Psoas muscle (tissue), 8 donors: ENCODE measurements at places on chromosomes 11 and 22.

DNA sequence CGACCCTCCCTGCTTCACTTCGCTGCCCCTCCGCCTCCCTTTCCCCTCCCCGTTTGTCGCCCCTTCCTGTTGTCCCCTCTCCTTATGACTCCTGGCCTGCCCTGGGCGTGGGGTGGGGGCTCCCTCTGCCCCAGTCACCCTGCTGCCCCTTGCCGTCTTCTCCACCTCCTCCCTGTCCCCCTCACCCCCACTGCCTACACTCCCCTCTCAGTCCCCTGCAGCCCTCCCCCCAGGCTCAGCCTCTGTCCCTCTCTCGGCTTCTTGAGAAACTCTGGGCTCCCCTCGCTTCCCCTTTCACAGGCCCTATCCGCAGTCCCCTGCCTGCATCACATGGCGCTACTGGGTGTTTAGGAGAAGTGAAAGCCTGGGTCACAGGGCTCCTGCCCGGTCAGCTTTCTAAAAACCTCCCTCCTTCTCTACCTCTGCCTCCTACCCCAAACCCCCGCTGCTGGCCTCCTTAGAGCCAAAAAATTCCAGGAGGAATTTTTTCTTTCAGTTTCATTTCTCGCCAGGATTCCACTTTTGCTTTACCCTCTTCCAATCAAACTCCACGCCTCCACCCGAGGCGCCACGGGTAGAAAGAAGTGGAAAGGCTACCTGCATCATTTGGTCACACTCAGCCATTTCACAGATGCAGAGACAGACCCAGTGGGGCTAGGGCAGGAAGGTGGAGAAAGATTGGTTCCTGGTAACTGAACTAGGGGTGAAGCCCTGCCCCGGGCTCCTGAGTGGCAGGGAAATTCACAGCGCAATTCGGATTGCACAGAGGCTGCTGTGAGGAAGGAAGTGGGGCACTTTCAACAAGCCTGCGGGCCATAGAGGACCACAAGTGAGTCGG is at the start of gene SLC15A3:
TSS of gene SLC15A3 (minus strand) at position 273 of the 838 bp plus-strand sequence. CDS start 625 bp downstream, outside the sequence.
- H3K36me3 ChIP-seq = no peaks in the 10 kb centered on the region
- peak within 1 kb of the TSS; percentile 63 for H3K4me3 ChIP-seq
- peak; percentile 61 for DNase-seq
- no peaks in the 10 kb centered on the region for H3K4me1 ChIP-seq
- peak within 1 kb of the TSS; percentile 48 for H3K27ac ChIP-seq
- no peaks in the 10 kb centered on the region for H3K27me3 ChIP-seq

- no peak for DNase-seq
- peak overlapping the region; percentile 97 for H3K27ac ChIP-seq
- peaks cover 39% of the 10 kb centered on the region for H3K4me1 ChIP-seq
- H3K4me3 ChIP-seq = peak overlapping the region; percentile 89
- H3K36me3 ChIP-seq = peaks cover 13% of the 10 kb centered on the region
Measured at GRCh38 chr11:118789501-118790356, 1.2 kb downstream of the DDX6 start.

GRCh38 chr11:134949121-134950090 is 537.4 kb upstream of the B3GAT1 start:
- H3K36me3 ChIP-seq = no peaks in the 10 kb centered on the region
- no peak overlapping the region for H3K4me3 ChIP-seq
- no peaks in the 10 kb centered on the region for H3K4me1 ChIP-seq

GRCh38 chr22:17743661-17744411 is 30.4 kb downstream of the BID start:
- peaks cover 11% of the 10 kb centered on the region for H3K4me1 ChIP-seq
- H3K36me3 ChIP-seq = no peaks in the 10 kb centered on the region
- DNase-seq = no peak
- no peak overlapping the region for H3K4me3 ChIP-seq
- H3K27ac ChIP-seq = no peak overlapping the region

- no peaks in the 10 kb centered on the region for H3K27me3 ChIP-seq
- no peak overlapping the region for H3K4me3 ChIP-seq
- no peak for DNase-seq
- no peaks in the 10 kb centered on the region for H3K36me3 ChIP-seq
Measured at GRCh38 chr11:110720431-110721275, 8.4 kb upstream of the ARHGAP20 start.

- no peak overlapping the region for H3K4me3 ChIP-seq
- no peak for DNase-seq
- H3K4me1 ChIP-seq = peaks cover 14% of the 10 kb centered on the region
- H3K27me3 ChIP-seq = no peaks in the 10 kb centered on the region
- no peaks in the 10 kb centered on the region for H3K36me3 ChIP-seq
Measured at GRCh38 chr11:3089236-3090061, 32.2 kb upstream of the CARS1 start.
